Inflammatory macrophage (primary cell): ENCODE measurements at places on chromosomes 7 and 10.
A peak's percentile ranks its signal among the peaks of the same experiment; 100 is the strongest.

DNA sequence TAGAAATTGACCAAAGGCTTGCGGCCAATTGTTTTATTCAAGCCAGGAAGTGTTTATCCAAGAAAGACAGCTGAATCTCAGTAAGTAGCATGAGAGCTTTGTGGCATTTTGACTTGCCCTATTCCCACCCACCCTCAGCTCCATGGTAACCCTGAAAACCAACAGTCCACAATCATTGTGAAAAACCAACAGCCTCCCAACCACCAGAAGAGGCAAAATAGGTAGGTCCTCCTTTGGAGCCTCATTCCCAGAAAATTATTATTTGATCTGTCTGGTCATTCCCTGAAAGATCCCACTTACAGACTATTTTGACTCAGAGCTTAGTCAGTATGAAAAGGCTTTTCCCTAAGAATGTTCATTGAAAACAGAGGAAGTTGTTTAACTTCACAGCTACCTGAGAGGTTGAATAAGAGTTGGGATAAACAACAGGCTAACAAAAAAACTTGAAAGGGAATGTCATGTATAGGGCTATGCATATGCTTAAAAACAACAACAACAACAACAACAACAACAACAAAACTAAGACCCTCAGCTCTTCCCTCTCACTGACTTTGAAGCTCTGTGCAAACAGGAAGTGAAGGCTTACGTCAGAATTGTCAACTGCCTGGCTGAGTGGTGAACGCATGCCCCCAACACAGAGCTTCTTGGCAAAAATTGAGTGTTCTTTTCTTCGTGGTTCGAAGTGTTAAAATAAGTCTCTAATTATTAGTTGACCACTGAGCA, 11.2 kb downstream of the KPNA7 start:
- no peak for DNase-seq

GRCh38 chr7:45133877-45134276, 22.4 kb upstream of the TBRG4 start:
- no peak for DNase-seq

GRCh38 chr7:22632674-22633073, 94.3 kb upstream of the IL6 start:
- no peak for DNase-seq

GRCh38 chr7:124155432-124156022, 122.7 kb upstream of the TMEM229A start:
- DNase-seq = no peak

DNA sequence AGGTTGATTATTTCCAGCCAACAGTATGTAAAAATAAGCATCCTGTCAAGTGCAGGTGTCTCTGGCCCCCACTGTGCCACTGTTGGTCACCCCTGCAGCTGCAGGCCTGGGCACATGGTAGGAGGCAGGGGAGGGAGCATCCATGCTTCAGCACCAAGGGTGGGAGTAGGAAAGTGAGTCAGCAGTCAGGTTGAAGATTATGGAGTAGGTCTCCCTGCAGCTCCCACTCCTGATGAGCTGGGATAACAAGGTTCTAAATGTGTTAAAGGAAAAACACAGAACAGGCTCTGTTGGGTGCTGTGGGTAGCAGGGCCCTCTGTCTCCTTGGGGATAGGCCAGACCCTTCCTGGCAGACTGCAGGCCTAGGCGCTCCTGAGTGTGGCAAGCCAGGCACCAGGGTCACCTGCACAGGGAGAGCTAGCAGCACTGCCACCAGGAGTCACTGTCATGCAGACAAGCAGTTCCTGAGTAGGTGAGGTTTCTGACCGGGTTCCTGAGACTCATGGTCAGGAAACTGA, 59.3 kb downstream of the NUDCD3 start:
- no peak for DNase-seq

DNA sequence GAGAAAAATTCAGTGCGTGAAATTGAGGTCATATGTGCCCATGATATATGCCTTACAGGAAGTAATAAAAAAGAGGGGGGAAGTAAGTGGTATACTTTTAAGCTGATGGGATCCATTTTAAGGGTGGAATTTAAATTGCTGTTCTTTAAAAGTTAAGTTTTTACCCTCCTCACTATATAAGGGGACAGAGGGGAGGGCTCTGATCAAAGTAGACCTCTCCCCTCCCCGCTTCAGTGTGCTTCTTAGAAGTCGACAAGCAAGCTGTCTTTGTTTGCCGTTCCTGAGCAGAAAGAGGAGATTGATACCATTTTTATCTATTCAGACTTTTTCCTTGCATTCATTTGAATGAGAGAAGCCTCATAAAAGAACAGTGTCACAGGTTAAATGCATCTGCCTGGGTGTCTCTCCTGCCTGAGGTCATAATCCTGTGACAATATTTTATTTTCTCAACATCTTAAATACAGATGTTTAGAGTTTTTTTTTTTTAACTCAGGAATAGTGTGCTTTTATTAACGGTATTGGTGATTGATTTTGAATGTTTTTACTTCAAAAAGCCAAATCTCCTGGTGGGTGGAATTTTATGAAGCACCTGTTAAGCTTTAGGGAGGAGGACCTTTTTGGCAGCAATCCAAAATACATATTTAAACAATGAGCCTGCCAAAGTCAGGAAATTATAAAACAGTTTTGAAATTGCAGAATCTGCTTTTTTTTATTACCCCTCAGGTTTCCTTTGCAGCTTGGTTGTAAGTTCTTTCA, 141.7 kb downstream of the KAT6B start:
- peak; percentile 14 for DNase-seq

GRCh38 chr7:87473986-87474385, 1.5 kb downstream of the ABCB4 start:
- peak; percentile 3 for DNase-seq

DNA sequence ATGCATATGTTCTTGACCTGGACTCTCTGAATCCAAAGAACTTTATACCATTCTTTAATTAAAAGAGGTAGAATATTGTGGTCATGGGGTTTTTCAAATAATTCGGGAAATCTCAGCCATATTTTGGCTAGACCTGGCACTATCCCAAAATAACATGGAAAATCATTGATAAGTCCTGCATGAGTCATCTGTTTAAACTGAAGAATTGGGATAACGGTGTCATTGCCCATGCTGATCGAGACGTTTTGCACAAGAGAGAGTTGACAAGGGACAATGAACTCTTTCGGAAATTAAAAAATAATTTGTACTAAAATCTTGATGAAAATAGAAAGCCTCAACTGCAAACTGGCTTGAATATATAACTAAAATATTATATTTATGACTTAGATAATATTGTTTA, 19.9 kb upstream of the ABCB4 start:
- DNase-seq = no peak

GRCh38 chr7:41257660-41258059, 445.2 kb downstream of the INHBA start:
- DNase-seq = no peak

DNA sequence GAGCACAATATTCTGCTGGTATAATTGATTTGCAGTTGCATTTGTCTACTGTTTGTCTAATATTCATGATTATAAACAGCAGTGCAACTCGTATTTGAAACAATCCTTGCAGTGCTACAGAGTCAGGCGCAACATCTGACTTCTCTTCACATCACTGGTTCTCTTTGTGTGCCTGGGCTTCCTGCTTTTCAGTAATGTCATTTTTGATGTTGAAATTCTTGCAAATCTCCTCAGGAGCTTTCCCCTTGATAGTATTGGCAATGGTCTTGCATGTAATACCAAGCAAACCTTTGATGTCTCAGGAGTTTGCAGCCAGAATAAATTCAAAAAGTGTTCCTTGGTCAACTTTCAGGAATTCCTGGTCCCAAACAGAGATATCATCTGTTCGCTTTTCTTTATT, 20.2 kb downstream of the HPS6 start:
- peak; percentile 39 for DNase-seq

GRCh38 chr10:59655309-59655708, 54.3 kb downstream of the SLC16A9 start:
- no peak for DNase-seq

- DNase-seq = no peak
Observed at GRCh38 chr7:134451656-134452055, 7.2 kb downstream of the AKR1B1 start.

DNA sequence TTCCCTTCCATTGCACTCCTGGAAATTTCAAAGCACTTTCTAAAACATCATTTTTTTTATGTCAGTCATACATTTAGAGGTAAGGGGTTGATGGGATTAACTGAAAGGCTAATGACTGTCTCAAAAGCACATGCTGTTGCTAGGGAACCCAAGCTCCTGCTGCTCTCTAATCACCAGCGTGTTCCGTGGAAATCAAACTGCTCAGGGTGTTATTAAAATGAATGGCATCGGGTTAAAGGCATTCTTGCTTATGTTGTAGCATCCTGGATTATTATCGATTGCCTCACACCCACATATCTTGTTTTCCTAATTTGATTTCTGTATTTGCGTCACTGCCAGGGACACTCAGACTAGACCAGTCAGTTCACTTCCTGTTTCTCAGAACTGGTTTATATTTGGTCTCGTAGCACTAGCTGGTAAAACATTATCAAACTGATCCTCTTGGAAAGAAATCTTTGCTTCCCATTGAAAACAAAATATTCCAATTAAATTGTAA, 216.5 kb upstream of the MKLN1 start:
- peak; percentile 62 for DNase-seq

DNA sequence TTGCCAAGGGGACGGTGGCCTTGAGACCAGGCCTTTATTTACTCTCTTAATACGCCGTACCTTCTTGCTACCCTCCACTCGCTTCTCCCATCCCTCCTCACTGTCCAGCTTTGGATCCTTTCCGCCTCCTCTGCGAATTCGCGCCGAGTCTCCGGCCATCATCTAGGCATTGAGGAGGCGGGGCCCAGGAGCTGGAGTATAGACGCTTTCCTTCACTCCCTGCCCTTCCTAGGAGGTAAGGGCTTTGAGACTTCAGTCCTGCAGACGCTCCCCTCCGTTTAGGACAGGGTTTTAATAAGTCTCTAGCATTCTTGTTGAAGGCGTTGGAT, 538 bp downstream of the TFAM start:
- DNase-seq = no peak

GRCh38 chr7:150333659-150334058, 7.8 kb downstream of the RARRES2 start:
- DNase-seq = no peak

DNA sequence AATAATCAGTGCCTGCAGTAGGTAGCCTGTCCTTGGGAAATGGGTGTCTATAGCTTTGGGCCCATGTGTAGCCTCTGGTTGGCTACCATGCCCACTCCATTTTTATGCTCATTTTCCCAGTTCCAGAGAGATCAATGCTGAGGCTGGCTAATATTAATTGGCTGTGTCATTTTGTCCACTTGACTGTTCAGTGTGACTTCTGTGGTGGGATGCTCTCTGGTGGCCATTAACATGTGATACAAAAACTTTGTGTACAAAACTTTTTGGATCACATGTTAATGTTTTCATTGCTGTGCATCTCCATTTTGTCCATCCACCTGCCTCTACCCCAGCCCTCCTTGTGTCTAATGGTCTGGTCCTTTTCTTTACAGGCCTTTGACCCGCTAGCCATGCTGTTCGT, 22.7 kb downstream of the VIM start:
- no peak for DNase-seq

DNA sequence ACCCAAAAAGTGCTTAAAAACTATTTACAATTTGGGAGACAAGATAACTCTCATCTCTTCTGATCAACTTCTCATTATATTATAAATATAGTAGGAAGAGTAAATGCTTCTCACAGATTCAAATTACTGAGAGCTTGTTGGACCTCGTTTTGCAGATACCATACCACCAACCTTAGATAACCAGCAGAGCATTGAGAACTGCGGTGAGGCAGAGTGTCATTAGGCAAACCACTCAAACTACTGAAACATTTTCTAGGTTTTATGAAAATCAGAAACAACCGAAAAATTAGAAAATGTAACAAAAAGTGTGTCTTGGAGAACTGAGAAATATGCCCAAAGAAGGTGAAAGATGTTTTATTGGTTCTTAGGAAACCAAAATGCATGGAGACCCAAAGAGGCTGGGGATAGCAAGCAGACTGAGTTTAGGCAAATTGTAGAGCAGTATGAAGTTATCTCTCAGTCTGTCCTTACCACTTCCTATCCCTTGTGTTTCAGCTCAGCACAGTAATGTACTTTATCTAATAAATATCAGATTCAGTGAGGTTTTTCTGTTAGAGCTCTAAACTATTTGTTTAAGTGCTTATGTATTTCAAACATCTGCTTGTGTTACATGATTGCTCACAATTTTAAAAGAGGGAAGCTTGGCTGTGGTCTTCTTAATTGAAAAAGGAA, 77.9 kb downstream of the HECTD2 start:
- DNase-seq = no peak

DNA sequence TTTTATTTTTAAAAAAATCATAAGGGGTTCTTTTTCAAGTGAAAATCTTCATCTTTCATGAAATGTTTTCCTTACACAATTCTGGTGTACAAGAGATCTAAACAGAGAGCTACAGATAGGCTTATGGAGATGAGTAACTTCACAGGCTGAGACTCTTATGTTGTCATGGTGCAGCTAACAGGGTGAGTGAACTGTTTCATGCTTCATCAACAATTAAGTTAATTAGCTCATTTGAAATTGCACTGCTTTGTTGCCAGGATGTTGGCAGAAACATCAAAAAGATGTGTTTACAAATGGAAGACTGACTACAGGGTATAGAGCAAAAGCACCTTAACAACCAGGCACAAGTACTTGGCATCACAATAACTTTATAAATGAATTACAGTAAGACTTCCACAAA, 230.8 kb downstream of the FOXP2 start:
- no peak for DNase-seq

DNA sequence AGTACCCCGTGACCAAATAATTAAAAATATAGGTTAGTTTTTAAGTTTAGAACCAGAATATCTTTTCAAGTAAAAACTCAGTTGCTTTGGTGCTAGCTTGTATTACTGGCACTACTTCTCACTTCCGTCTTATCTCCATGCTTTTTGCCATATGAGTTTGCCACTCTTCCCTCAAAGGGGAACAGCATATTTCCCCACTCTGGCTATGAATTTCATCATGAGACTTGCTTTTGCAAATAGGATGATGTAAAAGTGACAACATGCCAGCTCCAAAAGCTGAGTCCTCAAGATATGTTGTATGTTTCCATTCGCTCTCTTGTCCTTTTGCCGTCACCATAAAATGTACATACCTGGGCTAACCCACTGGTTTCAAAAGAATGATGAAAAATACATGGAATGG, 178.1 kb upstream of the SEMA3A start:
- DNase-seq = peak; percentile 75

DNA sequence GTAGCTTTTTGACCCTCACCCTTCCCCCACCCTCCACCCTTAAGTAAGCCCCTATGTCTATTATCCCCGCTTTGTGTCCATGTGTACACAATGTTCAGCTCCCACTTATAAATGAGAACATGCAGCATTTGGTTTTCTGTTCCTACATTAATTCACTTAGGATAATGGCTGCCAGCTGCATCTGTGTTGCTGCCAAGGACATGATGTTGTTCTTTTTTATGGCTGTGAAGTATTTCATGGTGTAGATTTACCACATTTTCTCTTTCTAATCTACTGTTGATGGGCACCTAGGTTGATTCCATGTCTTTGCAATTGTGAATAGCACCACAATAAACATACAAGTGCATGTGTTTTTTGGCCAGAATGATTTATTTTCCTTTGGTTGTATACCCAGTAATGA, 232.2 kb downstream of the CACNA2D1 start:
- no peak for DNase-seq

DNA sequence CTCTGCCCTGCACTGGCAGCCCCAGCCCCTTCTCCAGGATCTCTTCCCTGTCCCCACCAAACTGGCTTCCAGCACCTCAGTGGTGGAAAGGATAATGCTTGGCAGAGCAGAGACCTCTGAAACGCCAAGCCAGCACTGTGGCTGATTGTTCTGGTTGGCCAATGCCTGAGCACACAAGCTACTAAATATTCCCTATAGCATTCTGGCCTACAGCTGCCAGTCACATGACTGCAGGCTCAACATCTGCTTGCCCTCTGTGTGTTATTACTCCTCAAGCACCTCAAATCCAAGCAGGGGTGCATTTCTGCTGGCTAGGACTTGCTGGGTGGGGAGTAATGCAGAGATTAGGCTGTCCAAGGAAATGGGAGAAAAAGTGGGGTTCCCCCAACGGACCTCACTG, 6.1 kb downstream of the TBATA start:
- DNase-seq = no peak
